ENCODE measurements at places on chromosomes 7 and 10.
A peak's percentile ranks its signal among the peaks of the same experiment; 100 is the strongest.

GRCh38 chr10:19168584-19168983 is 120.0 kb downstream of the MALRD1 start:
- DNase-seq = no peak

GRCh38 chr7:98230746-98231471 is 19.7 kb downstream of the BHLHA15 start:
- DNase-seq = no peak

DNA sequence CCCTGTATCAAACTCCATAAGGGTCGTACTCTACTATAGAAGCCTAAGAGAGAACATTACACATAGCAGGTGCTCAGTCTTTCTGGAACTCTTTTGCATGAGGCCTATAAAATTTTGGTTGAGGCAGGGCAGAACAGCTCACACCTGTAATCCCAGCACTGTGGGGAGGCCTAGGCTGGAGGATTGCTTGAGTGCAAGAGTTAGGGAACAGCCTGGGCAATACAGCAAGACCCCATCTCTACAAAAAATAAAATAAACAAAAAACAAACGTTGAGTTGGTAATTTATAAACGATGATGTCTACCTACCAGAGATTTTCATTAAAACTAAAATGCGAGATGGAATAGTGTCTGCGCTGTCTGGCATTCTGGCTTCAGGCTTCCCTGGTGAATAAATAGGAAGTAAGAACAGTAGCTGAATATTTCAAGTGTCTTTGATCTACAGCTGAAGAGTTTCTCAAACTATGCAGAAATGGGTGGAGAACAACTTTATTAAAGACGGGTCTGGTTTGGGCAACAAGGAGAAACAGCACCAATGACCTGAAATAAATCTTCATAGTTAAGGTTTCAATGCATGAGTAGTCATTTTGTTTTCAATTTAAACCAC is 774 bp downstream of the PON2 start:
- no peak for DNase-seq

- DNase-seq = peak; percentile 27
Measured at GRCh38 chr10:7410862-7411670, at the start of gene SFMBT2. Gene SFMBT2 (minus strand): TSS chr10:7411034. CDS start chr10:7381898, 29,136 bp downstream.

- no peak for DNase-seq
Measured at GRCh38 chr7:130918129-130919052, 184.4 kb upstream of the KLF14 start.

DNA sequence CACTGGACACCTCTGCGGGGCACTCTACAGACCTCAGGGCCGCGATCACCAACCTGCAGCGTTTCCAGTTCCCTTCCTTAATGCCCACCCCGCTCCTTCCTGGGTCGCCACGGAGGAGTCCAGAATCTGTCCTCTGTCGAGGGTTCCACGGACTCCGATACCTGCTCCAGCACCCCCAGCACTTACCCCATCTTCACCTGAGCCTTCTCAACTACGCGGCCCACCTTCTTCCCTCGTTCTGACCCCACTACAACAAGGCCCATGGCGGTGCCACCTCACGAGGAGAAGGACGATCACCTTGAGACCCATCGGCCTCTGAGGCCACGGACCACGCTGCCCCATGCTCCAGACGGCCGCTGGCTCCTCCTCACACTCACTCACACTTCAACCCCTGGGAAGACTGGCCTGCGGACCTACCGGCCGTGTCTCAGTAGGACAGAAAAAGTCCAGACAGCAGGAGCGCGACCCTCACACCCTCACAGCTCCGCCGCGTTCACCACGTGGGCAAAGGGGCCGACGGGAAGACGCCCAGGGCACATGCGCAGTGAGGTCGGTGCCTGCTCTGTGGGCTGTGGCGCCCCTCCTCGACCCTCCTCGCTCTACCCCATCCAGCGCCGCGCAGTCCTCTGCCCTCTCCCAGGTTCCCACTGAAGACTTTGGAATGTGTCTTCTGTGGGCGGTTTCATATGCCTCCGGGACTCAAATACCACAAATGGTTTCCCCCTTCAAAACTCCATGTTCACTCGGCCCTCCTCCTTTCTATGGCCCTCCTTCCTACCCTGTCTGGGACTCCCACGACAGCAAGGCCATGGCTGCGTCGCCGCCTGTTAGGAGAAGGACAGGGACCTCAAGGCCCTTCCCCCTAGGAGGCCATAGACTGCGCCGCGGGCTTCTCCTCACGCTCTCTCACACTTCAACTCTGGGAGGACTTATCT is 193.9 kb upstream of the PHF14 start:
- DNase-seq = no peak

DNA sequence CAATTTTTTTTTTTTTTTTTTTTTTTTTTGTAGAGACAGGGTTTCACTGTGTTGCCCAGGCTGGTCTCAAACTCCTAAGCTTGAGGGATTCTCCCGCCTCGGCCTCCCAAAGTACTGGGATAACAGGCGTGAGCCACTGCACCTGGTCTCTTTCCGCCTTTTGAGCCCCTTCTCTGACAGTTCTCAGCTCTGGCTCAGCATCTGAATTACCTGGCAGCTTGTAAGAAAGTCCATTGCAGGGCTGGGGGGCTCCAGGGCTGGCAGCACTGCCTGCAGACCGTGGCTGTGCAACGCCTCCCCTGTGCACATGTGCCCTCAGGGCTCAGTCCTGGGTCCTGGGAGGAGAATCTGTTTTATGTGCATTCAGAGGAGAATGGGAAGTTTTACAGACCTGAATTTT is 37.6 kb downstream of the VWA2 start:
- no peak for DNase-seq

DNA sequence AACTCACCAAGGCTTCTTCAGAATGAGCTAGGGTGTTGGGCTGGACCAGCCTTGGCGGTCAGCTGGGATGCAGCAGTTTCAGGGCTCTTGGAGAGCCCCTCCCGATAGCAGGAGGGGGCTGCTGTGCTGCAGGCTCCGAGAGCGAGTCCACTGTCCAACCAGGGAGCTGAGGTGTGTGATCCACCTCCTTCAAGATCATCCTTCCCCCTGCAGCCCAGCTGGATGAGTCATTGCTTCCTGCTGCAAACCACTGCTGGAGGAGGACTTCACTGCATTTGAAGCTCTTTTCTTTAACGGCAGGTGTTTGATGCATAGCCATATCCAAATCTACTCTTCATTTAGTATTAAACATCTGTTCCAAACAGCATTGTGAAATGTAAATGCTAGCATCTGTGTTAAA is 54.2 kb upstream of the EBF3 start:
- no peak for DNase-seq

DNA sequence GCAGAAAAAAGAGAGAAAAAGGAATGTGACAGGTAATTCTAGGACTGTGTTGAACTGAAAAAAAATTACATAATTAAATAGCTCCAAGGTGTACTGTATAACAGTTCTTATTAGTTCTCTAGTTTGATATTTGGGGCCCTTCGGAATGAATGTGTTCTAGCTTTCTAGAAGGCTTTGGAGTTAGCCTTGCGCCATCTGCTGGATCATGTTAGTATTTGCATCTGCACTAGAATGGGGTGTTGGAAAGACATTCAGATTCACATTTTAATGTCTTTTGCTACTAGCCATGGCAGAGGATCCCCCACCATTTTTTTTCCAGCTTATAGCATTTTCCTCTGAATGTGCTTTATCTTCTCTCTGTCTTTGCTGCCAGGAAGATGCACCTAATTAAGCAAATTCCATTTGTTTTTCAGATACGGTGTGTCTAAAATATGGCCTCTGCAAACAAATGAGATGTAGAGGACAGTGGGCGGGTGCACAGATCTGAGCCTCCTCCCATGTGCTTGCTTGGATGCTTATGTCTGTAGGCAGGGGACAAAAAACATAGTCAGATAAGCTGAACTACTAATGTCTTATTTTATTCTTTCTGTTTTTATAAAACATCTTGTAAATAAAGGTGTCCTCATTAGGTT is 238.5 kb downstream of the PHF14 start:
- no peak for DNase-seq

DNA sequence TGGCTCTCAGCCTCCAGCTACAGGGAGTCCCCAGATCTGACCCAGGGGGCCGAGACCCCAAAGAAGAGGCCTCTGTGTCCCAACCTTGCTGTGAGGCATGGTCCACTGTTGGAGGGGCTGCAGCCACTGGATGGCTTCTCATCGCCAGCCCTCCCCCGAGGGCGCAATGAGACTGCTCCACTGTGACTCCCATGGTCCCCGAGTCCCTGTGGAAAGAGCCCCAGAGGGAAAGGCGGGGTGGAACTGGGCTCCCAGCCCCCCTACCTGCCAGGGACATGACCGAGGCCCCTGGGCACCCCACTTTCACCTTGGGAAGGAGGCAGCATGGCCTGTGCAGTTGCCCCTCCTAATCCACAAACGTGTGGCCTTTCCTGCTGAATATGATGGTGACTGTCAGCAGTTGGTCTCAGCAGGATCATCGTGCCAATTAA is 33.5 kb upstream of the RET start:
- no peak for DNase-seq

- DNase-seq = no peak
Measured at GRCh38 chr10:92957223-92958010, 103.2 kb upstream of the CYP26C1 start.

- DNase-seq = no peak
Measured at GRCh38 chr7:749140-749551, 22.1 kb upstream of the PRKAR1B start.

- no peak for DNase-seq
Measured at GRCh38 chr7:132546366-132547127, 29.7 kb downstream of the PLXNA4 start.

- no peak for DNase-seq
Measured at GRCh38 chr10:34058845-34059614, 724.6 kb upstream of the NRP1 start.

GRCh38 chr7:103547451-103548284 is 101.7 kb upstream of the SLC26A5 start:
- DNase-seq = no peak

DNA sequence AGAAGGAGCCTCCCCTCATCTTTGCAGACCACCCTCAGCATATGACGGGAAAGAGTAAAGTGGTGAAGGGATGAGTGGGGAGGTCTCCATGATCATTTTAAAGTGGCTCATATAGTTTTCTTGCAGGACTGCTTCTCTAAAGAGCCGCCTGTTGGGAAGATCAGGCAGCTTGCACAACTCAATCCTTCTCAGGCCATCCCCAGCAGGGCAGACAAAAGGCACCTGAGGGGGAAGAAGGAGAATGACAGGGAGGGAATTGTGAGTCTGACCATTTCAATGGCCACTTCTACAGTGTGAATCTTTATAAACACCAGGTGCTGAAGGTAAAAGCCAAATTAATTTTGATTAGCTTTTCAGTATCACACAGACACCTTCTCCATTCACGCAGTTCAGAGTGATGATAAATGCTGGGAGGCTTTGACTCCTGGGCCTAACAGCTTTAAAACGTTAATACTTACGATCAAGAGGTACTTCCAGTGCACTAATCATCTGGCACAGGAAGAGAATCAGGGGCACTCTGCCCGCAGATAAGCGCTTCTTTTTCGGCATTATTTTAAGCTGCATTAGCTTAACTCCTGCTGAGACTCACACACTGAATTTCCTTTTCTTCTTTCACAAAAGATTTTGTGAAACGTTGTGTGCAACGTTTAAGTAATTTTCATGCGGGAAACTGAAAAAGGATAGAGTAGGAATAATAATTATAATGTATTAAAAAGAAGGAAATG is 109.5 kb upstream of the LAMB4 start:
- no peak for DNase-seq

GRCh38 chr10:12835709-12836108 is 165.8 kb downstream of the CCDC3 start:
- DNase-seq = no peak

DNA sequence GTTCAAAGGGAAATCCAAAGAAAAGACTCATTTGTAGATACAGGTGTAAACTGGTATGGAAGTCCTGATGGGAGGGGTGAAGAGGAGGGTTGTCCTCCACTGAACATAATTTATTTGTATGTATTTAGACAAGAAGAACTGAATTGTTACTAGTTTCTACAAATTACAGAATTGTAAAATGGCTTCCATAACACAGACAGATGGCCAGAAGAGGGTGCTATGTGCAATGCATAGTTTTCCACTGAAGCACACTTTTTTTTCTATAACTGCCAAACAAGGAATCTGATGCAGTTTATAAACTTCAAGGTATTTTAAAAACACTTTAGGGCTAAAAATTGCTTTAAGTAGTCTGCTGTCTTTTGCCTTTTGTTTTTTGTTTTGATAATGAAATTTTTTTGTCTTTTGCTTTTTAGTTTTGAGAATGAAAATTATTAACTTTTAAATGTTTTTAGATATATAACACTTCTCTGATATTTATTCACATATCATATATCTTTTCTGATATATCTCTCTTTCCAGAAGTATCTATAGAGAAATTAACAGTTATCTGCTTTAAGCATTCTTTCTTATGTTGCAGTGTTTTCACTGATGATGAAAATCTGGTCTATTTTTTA is 58.5 kb downstream of the PHYHIPL start:
- no peak for DNase-seq

GRCh38 chr7:55022002-55022985 is 3.5 kb downstream of the EGFR start:
- no peak for DNase-seq

DNA sequence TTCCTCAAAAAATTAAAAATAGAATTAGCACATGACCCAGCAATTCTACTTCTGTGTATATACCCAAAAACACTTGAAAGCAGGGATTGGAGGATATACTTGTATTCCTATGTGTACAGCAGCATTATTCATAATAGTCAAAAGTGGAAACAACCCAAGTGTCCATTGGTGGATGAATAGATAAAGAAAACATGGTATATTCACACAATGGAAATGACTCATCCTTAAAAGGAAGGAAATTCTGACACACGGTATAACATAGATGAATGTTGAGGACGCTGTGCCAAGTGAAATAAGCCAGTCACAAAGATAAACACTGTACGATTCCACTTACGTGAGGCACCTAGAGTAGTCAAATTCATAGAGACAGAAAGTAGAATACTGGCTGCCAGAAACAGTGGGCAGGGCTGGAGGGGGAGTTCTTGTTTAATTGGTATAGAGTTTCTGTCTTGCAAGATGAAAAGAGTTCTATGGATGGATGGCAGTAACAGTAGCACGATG is 26.6 kb upstream of the KAT6B start:
- no peak for DNase-seq

DNA sequence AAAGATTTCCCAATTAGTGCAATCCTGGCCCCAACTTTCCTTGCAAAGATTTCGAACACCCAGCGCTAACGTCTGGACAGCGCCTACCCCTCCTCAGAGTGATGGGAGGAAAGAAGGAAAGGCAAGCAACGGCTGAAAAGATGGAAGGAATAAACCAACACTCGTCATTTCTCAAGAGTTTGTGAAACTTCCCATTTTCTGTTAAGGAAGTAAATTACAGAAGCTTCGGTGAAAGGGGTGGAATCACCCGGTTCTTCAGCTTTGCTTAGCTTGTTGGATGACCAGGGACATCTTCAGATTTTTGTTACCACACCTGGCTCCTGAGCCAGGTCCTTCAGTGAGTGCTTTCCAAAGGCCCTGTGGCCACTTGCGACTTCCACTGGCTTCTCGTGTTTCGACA is 313.1 kb downstream of the SKIDA1 start:
- DNase-seq = no peak

DNA sequence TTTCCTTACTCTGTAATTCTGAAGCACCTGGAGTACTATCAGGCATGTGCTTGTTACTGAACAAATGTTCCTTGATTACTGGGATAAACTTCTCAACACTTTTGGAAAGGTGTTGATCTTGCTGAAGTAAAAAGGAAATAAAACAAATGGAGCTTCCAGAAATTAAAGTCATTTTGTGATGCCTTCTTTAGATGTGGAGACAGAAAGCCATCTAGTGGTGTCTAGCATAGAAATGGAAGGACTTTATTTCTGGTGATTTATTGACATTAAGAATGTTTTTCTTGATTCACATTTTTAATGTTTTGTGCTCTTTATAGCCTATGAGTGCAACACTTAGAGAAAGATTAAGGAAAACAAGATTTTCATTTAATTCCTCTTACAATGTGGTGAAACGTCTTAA is 1.4 kb downstream of the SFR1 start:
- no peak for DNase-seq

- DNase-seq = no peak
Measured at GRCh38 chr7:95436407-95436806, 1.6 kb upstream of the PON2 start.
